ENCODE measurements at places on chromosomes 6 and 20.

DNA sequence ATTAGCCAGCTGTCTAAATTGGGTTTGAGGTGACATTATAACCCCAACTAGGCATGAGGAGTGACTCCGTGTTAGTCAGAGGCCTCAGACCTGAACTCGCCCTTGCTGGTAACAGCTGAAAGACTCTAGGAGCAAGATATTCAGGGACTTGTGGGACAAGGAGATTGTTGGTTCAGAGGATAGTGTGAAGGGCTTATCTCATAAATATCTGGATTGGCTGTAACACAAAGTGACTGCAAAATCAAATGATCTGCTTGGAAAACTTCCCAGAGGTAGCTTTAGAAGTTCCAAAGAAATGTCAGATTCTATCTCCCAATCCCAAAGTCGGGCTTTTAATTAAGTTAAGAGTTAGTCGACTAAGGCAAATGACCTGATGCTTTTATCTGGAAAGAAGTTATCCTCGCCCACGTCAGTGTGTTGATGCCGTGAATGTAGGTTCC lies 72.4 kb downstream of the TULP4 start:
- DNase-seq = no peak

DNA sequence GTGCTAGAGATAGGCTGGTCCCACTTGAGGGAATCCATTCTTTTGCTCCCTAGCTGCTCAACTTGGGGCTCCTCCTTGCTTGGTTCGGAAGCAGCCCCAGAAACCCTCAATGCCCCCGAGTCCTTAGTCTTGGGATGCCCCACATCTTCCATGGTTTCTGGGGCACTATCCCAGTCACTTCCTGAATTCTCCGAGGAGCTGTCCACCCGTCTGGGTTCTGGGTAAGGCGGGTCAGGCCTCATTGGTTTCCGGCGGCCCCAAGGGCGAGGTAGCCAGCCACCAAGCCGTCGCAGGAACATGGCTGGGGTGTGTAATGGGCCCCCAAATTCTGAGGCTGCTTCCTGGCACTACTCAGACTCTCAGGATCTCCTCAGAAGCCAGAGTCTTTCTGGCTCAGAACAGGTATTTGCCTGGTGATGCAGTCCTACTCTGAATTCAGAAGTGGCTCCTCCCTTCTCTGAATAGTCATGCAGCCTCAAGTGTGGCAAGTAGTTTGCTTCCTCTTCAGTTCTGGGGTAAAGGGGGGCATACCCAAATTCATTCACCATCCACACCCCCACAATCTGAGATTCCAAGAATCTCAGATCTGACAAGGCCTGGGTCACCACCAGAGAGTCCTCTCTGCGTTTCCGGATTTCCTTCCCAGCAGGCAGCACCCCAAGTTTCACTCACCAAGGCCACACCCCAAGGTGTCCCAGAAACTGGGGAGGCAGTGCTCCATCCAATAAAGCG lies 763 bp downstream of the C6orf47 start:
- no peak for DNase-seq

DNA sequence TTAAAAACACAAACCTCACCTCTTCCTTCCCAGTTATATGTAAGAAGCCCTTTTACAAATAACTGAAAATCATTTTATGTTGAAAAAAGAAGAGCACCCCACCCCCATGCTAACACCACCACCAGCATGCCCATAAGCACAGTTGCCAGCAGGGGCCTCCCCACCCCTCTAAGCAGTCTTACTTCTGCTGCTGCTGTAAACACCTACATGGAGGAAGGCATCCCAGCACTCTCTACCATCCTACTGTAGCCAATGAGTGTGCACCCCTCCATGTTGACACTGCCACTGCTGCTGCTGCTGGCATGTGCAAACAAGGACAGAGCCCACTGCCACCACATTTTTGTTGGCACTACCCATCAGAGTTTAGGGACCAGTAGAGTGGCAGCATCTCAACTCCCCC lies 49.6 kb upstream of the PHIP start:
- DNase-seq = no peak

DNA sequence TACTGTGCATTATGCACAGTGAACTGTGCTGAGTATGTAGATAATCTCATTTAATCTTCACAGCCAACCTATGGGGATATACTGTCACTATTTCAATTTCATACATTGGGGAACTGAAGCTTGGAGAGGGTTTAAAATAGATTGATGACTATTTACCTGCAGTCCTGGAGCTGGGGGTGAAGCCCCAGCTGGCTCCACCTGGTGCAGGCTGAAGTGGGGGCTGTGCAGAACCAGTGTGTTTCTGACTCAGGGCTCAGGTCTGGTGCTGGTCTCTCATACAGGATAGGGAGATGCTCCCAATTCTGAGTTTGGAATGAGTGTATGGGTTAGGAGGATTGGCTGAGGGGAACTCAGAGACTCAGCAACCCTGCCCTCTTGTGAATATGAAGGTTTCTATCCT lies 176.1 kb upstream of the CEP162 start:
- DNase-seq = no peak

DNA sequence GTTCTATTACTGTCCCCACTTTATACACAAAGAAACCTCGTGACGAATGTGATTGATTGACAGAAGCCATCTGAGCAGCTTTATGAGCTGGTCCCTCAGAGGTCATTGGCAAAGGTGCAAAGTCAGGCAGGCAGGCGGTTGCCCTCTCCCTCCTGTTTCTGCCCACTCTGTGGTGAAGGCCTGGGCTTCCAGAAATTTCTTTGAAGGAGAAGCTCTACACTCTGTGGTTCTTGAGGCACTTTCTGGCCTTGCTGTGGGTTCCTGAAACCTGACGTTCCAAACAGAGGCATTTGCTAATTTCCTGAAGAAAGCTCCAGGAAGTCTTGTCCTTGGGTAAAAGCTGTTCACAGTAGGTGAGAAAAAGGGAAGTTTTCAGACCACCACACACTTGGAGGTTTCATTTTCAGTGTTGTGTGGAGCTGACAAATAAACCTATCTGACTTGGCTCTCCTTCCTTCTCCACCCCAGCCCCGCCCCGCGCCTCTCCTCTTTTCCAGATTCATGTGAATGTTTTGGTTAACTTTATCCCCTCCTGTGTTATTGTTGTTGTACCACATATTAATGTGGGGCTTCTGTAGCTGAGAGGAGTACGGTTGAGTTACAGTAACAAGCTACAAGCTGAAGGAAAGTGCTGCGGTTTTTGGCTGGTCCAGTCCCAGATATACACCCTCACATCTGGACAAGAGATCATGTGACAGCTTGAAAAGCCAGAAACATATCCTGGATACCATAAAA lies 274.1 kb downstream of the CLIC5 start:
- DNase-seq = no peak

DNA sequence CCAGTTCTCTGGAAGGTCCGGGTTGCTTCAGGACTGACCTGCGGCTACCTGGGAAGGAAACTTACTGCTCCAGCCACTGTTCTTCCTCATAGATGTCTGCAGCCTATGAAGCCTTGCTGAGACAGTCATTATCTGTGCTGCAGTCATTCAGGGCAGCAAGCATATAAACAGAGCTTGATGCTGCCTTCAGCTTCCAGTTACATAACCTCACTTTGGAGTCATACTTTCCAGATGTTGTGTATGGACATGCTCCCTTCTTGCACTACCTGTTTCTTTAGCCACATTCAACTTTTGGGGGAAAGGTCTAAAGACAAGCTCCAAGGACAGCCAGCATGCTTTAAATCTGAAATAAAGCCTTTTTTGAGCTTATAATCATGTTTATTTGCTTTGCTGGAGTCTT lies 98.1 kb downstream of the SLC24A3 start:
- DNase-seq = no peak

DNA sequence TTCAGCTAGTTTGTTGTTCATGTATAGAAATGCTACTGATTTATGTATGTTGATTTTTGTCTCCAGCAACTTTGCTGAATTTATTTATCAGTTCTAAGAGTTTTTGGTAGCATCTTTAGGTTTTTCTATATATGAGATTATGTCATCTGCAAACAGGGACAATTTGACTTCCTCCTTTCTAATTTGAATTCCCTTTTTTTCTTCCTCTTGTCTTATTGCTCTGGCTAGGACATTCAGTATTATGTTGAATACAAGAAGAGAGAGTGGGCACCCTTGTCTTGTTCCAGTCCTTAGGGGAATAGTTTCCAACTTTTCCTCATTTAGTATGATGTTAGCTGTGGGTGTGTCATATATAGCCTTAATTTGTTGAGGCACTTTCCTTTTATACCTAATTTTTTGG lies 58.2 kb downstream of the CDH26 start:
- DNase-seq = no peak

DNA sequence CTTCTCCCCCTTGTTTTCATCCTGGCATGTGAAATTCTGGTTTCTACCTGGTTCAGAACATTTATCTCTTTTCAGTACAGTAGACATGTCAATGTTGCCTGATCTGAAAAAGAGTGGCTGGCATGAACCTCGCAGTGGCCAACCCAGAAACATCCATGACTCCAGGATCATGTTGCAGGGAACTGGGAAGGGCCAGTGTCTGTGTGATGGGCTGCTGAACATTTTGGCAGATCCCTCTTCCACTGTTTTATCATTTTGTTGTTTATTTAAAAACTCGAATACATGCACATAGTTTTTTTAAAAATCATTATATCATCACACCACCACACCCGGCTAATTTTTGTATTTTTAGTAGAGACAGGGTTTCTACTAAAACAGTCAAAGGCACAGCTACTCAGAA lies 19.0 kb downstream of the WFDC3 start:
- no peak for DNase-seq

DNA sequence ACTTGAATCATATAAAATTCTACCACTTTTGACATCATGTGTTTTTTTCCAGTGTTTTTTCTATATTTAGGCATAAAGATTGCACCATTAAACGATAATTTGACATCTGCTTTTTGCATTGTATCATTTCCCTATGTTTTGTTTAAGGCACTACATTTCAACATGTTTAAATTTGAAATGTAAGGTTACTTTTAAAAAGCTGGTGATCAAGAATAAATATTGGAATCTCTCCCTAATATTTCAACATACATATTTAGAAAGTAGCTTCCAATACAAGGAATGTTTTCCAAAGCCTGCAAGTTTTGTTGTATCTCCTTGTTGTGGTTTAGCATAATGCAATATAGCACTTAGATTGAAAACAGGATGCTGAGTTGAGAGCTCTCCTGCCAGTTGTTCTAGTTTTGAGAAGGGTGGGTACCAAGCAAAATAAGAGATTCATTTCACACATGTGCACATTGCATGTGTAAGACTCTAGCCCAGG lies 76.5 kb downstream of the SYNJ2 start:
- DNase-seq = no peak

GRCh38 chr6:93293872-93294271 lies 125.5 kb downstream of the EPHA7 start:
- DNase-seq = no peak

- no peak for DNase-seq
These were observed 99.9 kb downstream of the TCP11 start for GRCh38 chr6:35041086-35041861.

GRCh38 chr20:8996817-8997512 lies 71.9 kb upstream of the PLCB4 start:
- no peak for DNase-seq

DNA sequence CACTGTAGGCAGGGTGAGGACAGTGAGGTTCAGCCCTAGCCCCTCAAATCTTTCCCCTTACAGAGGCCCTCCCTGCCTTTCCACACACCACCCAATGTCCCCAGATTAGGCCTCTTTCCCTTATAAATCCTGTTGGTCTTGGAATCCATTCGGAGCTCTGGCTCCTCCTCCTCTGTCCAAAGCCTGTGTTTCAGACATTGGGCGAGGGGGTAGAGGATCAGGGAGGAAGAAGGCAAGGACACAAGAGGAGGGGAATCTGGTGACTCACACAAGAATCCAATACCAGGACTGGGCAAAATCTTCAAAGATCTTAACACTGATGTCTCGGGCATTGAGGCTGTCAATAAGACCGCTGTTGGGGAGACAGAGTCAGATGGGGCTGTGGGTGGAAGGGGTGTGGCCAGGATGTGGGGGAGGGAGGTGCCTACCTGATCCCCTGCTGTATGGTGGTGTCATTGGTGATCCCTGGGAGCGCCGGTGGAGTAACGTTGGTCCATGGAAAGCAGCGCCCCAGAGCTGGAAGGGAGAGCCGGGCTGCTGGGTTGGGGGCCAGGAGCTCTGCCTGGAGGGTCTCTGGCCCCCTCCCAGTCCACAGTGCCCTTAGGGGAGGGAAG lies 7.6 kb downstream of the SLC44A4 start:
- no peak for DNase-seq

DNA sequence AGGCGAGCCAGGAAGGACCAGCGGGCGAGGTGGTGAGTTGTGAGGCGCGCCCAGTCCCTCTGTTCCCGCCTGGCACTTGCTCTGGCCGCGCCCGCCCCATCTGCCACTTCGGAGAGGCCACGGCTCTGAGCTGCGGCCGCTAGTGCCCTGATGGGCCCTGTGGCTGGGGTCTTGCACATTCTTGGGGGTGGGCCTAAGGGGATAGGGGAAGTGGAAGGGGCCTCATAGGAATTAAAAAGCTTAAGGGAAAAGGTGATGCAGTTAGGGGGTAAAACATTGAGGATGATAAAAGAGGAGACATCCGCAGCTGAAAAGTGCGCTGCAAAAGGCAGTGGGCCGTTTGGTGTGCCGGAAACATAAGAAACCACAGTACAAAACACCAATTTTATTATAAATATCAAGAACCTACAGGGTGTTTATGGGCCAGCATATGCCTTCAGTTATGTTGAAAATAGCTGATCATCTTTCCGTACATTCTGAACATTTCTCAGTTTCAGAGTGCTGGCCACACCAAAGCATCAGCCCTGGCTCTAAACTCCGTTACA lies 1.1 kb upstream of the PSMB8 start:
- no peak for DNase-seq

- DNase-seq = no peak
These were observed 14.6 kb downstream of the GINS1 start for GRCh38 chr20:25422032-25422431.

All from activated T-helper 1 cell treated with Interleukin-2 at 50 U/mL for 16 hours (primary cell).